ENCODE measurements at places on chromosomes 12 and 14.

DNA sequence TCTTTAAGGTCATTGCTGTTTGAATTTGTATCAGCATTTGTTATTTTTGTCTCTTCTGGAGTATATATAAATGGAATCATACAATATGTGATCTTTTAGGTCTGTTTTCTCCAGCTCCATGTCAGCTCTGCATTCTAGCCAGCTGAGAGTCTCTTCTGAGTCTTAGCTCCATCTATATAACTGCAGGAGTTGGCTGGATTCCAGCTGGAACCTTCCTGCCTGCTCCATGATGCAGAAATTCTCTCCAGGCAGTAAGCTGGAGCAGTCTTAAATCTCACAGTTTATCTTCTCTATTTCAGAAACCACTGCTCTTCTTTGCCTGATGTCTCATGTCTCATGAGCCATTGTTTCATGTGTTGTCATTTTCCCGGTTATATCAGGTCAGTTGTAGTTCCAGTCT, 827.6 kb downstream of the NRXN3 start:
- no peak for DNase-seq

- no peak for DNase-seq
These were observed 26.5 kb downstream of the MAX start for GRCh38 chr14:65075628-65076325.

DNA sequence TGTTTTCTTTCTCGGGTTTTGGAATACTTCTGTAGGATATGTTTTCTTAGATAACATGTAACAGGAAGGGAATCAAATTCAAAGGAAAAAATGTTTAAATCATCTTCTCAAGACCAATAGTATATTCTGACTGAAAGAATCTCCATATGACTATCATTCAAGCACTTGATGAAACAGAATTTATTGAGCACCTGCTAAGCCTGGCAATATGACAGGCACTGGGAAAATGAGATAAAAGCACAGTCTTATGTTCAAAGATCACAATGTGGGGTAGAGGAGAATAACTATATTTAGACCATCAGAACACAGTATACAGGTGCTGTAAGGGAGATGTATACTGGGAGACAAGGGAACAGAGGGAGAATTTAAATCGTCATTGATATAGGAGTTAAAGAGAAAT, 19.1 kb upstream of the TMEM30B start:
- DNase-seq, result no peak

GRCh38 chr14:23702656-23703426, 66.7 kb downstream of the DHRS2 start:
- no peak for DNase-seq

DNA sequence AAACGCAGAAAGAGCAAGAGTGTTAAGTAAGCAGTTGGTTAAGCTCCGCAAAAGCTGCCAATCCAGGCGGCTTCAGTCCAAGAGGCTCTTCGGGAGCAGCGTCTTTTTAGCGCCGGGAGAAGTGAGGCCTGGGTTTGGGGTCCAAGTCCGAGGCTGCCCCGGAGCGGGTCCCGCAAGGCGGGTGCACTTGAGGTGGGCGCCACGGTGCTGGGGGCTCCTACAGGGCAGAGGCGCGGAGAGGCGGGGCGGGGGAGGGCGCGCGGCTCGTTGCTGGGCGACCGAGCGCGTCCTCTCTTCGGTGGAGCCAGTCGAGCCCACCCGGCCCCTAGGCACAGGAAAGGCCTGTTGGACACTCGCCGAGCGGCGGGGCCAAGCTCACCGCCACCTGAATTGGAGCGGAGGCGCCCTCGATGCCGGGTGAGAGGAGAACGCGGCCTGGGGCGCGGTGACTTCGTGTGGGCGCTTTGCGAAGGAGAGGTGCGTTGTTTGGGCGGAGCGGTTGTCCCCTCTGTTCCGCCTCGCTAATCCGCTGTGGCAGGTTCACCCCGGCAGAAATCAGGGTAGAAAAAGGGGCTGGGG, 15.6 kb downstream of the TTC6 start:
- no peak for DNase-seq

GRCh38 chr14:89619596-89619995, 202.6 kb upstream of the FOXN3 start:
- DNase-seq, result no peak

All from epithelial cell of prostate (primary cell).